ENCODE measurements at places on chromosomes 3 and 15. TPM values are rescaled to one million over a fixed set of nuclear protein-coding genes. Genes with fewer than 3 reads are reported as not detected.

The IL17RE gene
- total RNA-seq, result 1.5 TPM

The P2RY12 gene
- total RNA-seq, result 0.10 TPM

The DCBLD2 gene
- 43.8 TPM for total RNA-seq

The ARL13B gene
- total RNA-seq, result 8.1 TPM

The AKAP13 gene
- total RNA-seq, result 32.7 TPM

The PP2D1 gene
- total RNA-seq, result not detected

The ACP3 gene
- 0.62 TPM for total RNA-seq

The RCN2 gene
- total RNA-seq, result 158 TPM

The CD80 gene
- total RNA-seq, result not detected

The TJP1 gene
- total RNA-seq, result 57.2 TPM

GRCh38 chr3:132267391-132267993, 49.7 kb upstream of the ACP3 start:
- DNase-seq, result no peak

GRCh38 chr3:101011136-101011535, 17.9 kb upstream of the ABI3BP start:
- no peak for DNase-seq

- DNase-seq, result no peak
Observed at GRCh38 chr15:87268675-87269074, 987.9 kb downstream of the NTRK3 start.

DNA sequence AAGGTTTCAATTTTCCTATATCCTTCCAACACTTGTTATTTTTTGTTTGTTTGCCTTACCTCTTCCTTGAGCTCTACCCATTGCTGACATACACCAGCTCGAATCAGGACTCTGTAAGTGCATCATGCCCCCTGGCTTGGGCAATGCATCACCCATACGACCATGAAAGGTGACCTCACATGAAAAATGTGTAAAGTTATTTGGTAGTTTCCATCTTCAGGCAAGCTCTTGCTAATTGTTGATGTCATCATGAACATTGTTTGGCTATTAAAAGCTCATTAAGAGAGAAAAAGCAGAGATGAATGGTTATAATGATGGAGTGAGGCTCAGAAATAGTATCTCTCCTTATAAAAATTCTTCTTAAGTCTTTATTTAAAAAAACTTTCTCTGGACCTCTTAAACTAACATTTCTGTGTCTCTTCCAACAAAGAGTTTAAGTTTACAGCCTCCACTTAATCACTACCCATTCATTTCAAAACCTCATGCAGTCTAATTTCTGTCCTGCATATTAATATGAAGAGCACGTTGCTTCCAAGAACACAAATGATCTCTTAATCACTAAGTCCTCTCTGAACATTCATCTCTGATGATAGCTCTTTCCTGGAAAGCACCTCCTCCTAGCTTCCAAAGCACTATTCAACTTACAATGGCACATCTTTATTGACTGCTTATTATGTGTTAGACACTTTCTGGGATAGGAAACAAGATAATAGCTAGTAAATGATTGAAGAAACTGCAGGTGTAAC, 236.3 kb downstream of the NFKBIZ start:
- no peak for DNase-seq

GRCh38 chr3:186599142-186599784, 13.6 kb upstream of the AHSG start:
- no peak for DNase-seq

- peak; percentile 93 for DNase-seq
Observed at GRCh38 chr3:56683122-56683817, at the start of gene TASOR. Gene TASOR (minus strand): TSS chr3:56683265. CDS start chr3:56683006, 259 bp downstream.

GRCh38 chr3:194277104-194277785, 73.9 kb downstream of the CPN2 start:
- peak; percentile 63 for DNase-seq

DNA sequence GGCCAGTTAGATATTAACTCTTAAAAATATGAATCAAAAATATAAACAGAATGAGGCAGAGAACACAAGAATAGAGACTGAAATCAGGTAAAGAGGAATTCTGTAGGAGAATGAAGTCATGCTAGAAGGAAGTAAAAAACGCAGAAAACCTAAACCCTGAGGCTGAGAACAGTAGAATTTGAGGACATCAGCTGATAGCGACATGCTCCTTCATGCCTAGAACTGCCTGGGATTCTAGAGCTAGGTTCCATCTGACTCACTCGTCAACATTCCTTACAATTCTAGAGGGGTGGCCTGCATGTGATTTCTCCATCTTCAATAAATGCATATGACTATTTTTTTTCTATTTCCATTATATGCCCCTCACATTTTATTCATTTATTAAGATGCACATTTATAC, 343.0 kb downstream of the ROBO1 start:
- no peak for DNase-seq

- DNase-seq, result no peak
Observed at GRCh38 chr15:90325726-90326125, 26.4 kb upstream of the ZNF774 start.

DNA sequence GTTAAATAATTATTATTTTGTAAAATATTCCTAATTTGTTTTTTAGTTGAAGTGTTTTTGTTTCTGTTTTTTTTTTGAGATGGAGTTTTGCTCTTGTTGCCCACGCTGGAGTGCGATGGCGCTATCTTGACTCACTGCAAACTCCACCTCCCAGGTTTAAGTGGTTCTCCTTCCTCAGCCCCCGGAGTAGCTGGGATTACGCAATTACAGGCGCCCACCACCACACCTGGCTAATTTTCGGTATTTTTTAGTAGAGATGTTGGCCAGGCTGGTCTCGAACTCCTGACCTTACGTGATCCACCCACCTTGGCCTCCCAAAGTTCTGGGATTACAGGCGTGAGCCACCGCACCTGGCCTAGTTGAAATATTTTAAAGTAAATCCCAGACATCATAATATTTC, 48.7 kb upstream of the GATM start:
- DNase-seq, result no peak

DNA sequence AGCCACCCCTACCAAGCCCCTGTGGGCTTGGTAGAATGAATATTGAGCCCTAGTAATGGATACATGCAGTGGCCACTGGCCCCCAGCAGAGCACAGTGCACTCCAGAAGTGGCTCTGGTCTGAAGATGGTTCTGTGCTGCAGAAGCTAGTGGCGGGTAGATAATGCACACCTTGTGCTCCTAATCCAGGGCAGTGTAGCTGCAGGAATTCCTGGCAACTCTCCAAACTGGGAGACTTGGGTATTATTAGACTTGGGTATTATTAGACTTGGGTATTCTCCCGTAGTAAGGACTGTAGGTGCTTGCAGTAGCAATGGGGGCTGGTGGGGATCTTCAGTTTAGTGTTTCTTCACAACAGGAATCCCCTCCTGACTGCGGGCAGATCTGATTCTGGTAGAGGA, 34.7 kb downstream of the NUSAP1 start:
- DNase-seq, result no peak

DNA sequence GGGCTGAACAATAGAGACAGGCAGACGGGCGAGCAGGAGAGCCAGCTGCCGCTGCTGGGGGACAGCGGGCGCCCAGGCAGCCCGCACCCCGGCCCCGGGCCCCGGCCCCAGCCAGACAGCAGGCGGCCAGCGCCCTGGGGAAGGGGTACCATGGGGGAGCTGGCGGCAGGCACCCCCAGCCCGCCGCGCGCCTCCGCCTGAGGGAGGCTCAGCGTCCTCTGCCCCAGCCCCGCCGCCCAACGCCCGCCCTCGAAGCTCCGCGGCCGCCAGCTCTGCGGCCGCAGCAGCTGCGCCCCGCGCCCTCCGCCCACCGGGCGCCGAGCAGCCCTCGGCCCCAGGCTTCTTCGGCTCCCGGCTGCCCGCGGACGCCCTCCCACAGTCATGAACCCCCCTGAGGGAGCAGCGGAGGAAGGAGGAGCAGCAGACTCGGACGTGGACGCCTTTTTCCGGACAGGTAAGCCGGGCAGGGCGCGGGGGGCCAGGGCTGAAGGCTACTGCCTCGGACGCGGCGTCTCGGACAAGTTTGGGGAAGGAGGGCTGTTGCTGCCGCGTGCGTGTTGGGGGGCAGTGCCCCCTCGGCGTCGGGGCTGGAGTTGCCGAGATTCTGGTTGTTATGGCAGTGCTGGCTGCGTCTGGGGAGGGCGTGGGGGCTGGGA, 41.6 kb upstream of the ROPN1 start:
- DNase-seq, result no peak

DNA sequence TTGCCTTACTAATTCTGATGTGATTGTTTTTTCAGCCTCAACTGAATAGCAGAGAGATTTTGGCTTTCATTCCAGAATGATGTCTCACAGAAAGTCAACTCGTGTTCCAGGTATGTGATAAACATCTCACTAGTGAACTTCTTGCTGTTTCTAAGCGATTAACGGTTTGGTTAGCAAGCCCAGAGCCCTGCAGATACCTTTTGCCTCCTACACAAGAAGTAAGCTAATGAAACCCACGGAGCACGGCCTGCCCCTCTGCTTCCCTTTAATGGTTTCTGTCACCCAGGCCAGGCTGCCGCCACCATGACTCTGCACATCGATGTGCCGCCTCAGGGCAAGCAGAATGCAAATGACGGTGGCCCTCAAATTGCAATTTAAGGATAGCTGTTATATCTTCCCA, 155.9 kb upstream of the ICE2 start:
- DNase-seq, result no peak

GRCh38 chr3:15682561-15683185, 81.1 kb downstream of the BTD start:
- no peak for DNase-seq

- DNase-seq, result peak; percentile 16
Observed at GRCh38 chr3:143975554-143976152, 4.0 kb downstream of the DIPK2A start.

GRCh38 chr3:129485721-129486663, 42.4 kb upstream of the RHO start:
- DNase-seq, result peak; percentile 67

GRCh38 chr15:63089260-63090043, 32.2 kb upstream of the LACTB start:
- peak; percentile 53 for DNase-seq

GRCh38 chr3:159637883-159638542, 350.6 kb upstream of the IL12A start:
- no peak for DNase-seq

GRCh38 chr3:14123308-14124222, 1.1 kb downstream of the CHCHD4 start:
- no peak for DNase-seq

DNA sequence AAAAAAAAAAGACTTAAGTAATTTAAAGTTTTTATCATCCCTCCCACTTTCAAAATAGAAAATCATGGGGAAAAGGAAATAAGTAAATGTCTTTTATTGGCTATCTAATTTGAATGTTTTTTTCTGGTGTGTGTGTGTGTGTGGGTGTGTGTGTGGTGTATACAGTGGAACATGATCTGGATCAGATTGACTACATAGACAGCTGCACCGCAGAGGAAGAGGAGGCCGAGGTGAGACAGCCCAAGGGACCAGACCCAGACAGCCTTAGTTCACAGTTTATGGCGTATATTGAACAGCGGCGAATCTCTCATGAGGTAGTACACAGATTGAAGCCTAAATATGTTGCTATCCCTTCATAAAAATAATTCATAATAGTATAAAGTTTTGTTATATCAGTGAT, 44.5 kb downstream of the LRCH3 start:
- no peak for DNase-seq

DNA sequence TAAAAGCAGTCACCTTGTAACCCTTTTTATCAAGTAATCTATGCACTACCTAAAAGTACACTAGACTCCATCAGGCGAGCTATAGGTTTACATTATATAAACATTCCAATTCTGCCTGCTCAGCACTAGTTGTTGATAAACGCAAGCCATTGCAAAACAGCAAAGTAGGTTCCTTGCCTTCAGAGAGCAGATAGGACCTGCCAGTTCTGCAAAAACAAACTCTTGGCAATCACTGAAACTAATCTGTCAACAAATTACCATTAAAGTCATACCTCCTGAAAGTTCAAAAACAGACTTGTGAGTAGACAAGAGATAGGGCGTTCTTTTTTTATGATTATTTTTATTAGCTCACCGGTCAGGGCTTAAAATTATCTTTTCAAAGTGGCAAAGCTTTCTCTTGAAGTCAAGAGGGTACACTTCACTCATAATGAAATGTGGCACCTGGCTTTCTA, 392.5 kb downstream of the FOXP1 start:
- DNase-seq, result no peak

DNA sequence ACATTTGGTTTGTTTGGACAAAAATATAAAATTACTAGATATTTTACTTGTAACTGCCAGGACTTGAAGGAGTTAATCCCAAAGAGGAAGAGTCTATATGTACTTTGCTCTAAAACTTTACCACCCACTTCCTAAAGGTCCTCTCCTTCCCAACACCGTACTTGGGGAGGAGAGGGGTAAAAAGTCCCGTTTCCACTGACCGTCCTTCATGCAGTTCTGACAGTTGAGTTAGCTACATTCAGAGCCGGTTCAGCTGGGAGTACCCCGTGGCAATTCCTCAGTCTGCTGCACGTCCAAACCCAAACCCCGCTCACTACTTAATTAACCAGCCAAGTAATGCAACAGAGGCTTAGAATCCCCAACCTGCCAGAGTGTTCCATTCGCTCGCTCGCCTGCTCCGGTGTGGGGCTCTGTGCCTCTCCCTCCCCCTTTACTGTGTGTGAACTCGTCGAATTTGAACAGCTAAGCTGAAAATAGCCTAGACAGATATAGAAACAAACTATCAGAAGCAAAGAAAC, 519.7 kb downstream of the FOXP1 start:
- peak; percentile 47 for DNase-seq

DNA sequence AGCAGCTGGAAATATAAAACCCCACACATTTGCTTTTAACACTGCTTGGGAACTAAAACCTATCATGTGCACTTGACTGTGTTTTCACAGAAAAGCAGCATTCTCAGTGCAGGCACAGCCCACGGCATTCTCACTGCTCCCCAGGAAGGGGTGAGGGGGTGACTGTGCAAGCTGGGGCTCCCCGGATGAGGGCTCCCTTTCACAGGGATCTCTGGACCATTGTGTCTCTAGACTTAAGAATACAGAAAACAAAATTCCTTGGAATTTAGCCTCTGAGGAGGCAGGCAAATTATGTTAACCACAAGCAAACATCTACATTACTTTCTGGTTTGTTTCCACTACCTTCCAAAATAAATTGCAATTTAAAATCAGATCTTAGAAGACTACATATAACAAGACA, 100.3 kb downstream of the FSIP1 start:
- no peak for DNase-seq

- DNase-seq, result no peak
Observed at GRCh38 chr15:67024314-67024997, 40.9 kb upstream of the SMAD3 start.

DNA sequence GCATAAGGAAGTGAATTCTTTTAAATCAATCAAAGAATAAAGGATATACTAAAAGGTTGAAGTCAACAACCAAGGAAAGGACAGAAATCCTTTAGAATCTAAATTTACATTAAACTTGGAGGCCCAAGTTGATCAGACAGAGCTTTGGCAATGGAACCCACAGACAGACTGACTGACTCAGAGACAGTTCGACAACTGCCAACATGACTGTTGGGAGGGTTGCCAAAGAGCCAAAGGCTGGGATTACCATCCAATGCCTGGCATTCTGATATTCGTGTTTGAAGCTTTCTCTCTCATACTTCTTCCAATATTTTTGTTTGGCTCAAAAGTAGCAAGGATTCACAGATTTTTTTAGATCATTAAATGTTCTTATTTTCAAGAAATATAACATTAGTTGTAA, 406.1 kb downstream of the PLCL2 start:
- DNase-seq, result no peak
